ENCODE measurements at places on chromosomes 2 and 18.
A peak's percentile ranks its signal among the peaks of the same experiment; 100 is the strongest.

DNA sequence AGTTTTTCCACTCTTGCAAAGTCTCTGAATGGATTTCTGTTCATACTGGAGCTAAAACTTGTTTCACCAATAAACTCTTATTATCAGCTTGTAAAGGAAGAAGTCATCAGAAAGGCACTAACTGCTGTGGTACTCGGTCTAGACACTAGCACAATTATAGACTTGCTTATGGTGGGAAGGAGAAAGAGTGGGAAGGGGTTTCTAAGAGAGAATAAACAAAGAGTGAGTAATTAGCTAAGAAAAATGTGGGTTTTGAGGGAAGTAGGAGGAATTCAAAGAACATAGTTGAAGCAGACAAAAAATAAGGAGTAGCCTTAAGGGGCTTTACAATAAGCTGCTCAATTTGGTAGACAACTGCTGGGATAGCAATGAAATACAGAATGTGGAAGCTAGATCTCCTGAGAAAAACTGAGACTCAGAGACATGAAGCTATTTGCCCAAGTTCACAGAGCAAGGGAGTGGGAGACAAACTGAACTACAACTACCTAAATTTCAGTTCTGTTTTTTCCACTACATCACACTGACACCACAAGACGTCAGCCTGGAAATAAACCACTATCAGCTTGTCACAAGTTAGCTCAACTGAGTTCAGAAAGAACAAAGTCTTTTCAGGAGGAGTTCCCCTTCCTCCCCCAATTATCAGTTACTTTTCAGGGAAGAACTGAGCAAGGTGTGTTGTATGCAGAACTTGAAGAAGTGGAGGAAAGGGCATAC lies 59.7 kb downstream of the MAP4K3 start:
- no peak for DNase-seq

GRCh38 chr2:120533625-120534024 lies 187.7 kb downstream of the INHBB start:
- no peak for DNase-seq

DNA sequence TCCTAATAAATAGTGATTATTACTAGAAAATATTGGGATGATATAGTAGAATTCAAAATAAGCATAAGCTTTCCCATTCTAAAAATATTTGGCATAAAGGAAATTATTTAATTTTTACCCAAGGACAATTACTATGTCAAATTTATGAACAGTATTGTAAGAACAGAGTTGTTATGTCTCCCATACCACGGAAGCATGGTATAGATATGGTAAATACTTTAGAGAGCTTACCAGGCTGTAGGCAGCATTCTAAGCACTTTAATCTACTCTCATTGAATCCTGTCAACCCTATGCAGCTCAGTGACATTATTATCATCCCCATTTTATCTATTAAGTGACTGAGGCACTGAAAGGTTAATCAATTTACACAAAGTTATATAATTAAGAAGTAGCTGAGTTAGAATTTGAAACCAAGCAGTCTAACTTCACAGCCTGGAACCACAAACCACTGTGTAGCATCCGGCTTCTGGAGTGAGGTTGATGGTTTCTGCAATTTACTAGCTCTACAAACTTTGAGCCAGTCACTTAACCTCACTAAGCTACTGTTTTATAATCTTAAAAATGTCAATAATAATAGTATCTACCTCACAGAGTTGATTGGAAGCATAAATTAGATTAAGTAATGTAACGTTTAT lies 323.7 kb downstream of the ARHGAP15 start:
- no peak for DNase-seq

GRCh38 chr2:11482473-11483035 lies 16.6 kb upstream of the E2F6 start:
- DNase-seq: no peak

DNA sequence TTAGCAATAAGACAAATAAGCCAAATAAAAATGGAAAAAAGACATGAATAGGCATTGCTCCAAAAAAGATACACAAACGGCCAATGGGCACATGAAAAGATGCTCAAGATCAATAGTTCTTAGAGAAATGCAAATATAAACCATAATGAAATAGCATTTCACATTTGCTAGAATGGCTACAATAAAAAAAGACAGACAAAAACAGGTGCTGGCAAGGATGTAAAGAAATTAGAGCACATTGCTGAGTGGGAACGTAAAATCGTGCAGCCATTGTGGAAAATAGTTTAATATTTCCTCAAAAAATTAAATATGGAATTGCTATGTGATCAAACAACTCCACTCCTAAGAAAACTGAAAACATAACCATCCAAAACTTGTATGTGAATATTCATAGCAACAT lies 160.0 kb upstream of the SPATS2L start:
- no peak for DNase-seq

DNA sequence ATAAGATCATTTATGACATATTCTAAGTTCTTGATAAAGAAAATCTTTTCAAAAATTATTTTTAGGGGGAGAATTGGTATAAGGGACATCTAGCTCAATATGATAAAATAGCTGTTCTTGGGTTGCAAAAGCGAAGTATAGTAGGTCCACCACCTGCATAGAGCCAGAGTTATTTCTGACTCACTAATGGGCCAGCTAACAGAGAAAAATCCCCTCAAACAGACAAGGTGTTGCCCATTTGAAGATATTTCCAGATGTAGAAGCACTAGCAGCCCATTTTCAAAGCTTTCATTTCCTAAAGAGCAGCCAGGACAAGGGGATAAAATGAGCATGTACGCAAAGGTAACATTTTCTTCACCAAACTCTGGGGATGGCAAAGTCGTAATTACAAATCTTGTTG lies 165.7 kb upstream of the FN1 start:
- no peak for DNase-seq

DNA sequence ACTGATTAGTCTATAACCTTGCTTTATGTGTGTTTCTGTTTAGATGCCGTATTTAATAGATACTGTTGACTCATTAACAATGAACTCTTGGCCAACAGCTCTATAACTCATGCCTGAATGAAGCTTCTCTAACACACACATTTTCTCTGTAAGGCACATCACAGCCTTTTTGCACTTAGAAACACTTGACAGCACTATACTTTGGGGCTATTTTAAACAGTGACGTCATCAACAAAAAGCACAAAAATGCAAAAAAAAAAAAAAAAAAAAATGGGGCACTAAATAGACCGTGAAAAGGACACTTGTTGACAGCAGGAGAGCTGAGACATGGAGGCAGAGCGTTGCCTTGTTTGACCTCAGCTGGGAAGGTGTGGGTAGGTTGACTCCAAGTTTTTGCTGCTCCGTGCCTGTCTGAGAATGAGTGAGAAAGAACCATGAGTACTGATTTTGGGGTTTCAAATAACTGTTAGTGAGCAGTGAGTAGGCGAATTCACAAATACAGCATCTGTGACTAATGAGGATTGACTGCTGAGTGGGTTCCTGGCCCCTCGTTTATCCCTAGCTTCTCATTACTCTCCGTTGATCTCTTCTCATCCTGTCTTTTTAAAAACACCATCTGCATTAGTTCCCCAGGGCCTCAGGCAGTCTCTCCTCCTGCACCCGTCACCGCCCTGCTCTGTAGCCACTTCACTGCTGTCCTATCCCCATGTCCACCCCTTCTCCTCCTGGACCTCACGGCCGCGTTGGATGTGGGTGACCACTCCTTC lies 24.4 kb downstream of the SPP2 start:
- DNase-seq: no peak

DNA sequence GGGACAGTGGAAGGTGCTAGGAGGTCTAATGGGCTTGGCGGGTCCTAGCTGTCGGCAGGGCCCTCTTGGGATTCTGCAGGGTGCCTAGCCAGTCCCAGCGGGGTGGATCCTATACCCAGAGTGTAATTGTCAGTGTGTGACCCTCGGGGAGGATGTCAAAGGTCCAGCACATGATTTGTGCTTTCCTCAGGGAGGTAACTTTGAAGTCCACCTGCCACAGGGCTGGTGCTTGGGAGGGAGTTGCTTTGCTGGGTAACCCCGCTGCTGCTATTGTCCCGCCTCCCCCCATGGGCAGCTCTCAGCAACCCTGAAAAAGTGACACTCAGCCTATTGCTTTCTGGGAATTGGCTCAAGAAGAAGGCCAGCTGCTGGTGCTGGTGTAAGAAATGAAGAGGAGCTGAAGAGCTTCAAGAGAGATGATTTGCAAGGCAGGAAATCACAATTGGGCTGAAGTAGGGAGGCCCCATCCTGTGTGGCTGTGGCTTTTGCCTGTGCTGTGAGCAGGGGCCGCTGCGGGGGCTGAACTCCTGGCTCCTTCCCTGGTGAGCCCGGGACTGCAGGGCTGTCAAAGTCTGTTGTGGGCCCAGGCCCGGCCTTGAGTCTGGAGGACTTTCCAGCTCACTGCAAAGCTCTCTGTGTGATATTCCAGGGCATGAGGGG lies 36.4 kb downstream of the EMILIN2 start:
- DNase-seq: no peak

DNA sequence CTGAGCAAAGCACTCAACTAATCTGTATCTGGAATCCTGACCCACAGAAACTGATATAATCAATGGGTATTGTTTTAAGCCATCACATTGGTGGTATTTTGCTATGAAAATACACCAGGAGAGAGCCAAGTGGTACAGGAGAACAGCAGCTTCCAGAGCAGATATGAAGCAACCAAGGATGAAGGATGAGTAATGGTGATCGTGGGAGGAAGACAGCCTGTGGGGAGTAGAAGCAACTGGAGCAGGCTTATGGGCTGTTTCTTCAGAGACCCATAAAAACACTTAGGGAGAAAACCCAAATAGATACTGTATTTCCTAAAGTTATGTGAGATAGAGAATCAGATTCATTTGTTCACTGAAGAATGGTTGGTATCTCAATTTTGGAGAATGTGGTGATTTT lies 330.8 kb downstream of the NUP35 start:
- no peak for DNase-seq

- no peak for DNase-seq
These were observed 743.7 kb downstream of the GALR1 start for GRCh38 chr18:77993188-77993981.

DNA sequence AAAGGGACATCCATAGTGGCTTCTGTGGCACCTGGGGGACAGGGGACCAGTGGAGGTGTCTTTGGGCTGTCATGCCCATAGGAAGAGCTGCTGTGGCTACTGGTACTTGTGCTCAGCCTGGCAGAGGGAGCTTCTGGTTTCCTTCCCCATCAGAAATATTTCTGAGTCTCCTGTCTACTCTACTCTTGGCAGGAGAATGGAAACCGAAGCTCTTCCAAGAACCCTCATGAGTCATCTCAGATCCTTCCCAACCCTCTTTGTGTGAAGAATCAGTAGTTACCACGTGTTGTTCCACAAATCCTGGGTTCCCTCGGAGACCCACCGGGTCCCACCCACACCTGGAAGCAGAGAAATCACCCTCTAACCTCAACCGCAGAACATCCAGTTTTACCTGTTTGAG lies 234.9 kb downstream of the FHOD3 start:
- DNase-seq: no peak

GRCh38 chr2:59532808-59533207 lies 1020.6 kb downstream of the BCL11A start:
- no peak for DNase-seq

DNA sequence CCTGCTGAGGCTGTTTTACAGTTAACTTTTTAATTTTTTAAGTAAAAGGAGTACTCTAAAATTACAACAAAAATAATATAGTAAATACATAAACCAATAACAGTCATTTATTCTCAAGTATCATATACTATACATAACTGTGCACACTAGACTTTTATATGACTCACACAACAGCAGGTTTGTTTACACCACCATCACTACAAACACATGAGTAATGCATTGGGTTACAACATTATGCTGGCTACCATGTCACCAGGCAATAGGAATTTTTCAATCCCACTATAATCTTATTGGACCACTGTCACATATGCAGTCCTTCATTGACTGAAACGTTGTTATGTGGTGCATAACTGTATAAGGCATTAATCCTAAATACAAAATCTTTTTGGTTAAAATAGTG lies 42.5 kb downstream of the RASGRP3 start:
- DNase-seq: no peak

DNA sequence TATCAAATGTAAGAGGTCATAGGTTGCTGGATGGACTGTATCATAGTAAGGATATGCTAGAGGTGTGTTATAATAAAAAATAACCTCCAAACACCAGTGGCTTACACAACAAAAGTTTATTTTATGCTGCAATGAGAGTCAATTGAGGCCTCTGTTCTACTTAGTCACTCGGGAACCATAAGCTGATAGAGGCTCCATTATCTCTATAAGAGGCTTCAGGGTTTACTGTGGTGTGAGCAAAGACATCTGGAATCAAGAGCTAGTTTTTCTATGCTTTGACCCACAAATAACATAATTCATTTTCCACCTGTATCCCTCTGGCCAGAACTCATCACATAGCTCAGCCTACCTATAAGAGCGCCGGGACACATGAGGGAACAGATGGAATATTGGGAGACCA lies 47.5 kb upstream of the NEMP2 start:
- no peak for DNase-seq

DNA sequence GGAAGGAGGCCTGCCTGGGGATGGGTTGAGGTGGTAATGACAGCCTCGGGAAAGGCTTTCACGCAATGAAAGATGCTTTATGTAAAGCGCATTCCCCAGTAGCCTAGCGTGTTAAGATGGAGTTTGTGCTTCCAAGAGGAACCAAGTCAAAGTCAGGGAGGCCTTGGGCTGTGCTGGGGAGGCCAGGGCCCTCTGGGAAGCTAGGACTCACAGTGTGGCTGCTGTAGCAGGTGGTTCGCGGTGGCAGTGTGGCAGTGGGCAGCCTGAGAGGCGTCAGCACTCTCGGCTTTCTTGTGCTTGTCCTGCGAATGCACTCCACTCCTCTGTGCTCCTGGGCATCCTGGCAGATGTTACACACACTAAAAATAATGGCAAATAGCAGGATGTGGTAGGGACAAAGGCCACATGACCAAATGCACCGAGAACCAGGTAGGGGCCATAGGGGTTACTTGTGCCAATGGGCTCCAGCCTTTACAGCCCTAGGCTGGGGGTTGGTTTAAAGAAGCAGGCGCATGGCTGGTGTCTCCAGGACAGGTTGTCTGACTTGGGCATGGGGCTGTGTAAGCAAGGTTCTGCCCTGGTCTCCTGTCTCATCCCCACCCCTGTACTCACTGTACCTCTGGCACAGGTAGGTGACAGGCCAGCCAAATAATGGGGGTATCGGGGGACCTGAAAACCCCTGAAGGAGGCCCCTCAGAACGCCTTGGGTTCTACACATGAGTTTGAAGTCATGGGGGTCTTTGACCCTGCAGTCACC lies 154.4 kb upstream of the TWIST2 start:
- no peak for DNase-seq

- peak; percentile 4 for DNase-seq
These were observed 90.6 kb downstream of the VRK2 start for GRCh38 chr2:58137221-58137620.

GRCh38 chr2:24762518-24762917 lies 30.7 kb downstream of the PTRHD1 start:
- no peak for DNase-seq

GRCh38 chr2:71934595-71935261 lies 212.9 kb downstream of the CYP26B1 start:
- DNase-seq: no peak

GRCh38 chr18:13268158-13269012 lies 49.8 kb downstream of the LDLRAD4 start:
- peak; percentile 37 for DNase-seq

- DNase-seq: no peak
These were observed 200.4 kb downstream of the INO80D start for GRCh38 chr2:205885492-205886099.

Measured in kidney epithelial cell (primary cell).